ENCODE measurements at places on chromosomes 13 and 19.

GRCh38 chr13:41302743-41303142 is 8.3 kb upstream of the NAA16 start:
- H3K4me1 ChIP-seq = no peaks in the 10 kb centered on the region
- no peak overlapping the region for H3K4me3 ChIP-seq
- no peaks in the 10 kb centered on the region for H3K36me3 ChIP-seq
- DNase-seq = no peak

GRCh38 chr13:110641055-110642015 is 26.0 kb downstream of the NAXD start:
- H3K27me3 ChIP-seq = no peaks in the 10 kb centered on the region
- DNase-seq = no peak
- H3K4me1 ChIP-seq = no peaks in the 10 kb centered on the region
- peaks cover 7% of the 10 kb centered on the region for H3K36me3 ChIP-seq
- no peak overlapping the region for H3K4me3 ChIP-seq
- peak overlapping the region; percentile 66 for H3K27ac ChIP-seq

DNA sequence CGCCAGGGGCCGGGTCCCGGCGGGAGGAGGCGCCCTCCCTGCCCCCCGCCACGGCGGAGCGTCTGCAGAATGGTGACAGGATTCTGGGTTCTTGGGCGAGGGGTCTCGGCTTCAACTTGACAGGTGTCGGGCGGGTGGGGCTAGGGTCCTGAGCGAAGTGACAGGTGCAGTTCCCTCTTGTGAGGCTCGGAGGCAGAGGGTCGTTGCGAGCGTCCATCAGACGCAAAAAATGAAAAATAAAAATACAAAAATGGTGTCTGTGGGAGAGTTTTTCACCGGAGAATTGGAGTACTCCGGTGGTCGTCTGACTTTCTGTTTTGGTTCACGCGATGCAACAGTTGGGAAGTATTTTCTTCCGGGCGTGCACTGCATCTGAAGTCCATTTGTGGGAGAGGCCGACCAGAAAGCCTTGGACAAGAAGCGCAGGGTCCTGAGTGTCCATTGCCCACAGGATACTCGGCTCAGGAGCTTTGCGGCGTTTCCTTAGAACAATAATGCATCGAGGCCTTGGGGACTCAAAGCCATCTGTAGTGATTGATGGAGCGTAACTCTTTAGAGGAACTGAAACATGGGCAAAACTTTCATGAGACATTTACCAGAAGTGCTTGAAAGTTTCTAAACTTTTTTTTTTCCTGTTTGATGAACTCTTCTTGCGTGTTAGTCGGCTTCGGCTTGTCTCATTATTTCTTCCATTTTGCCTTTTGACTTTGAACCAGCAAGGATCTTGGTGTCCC is 759 bp downstream of the RB1 start:
- H3K27ac ChIP-seq = peak overlapping the region; percentile 99
- H3K4me3 ChIP-seq = peak overlapping the region; percentile 84
- peaks cover 8% of the 10 kb centered on the region for H3K4me1 ChIP-seq
- H3K36me3 ChIP-seq = no peaks in the 10 kb centered on the region

- H3K4me1 ChIP-seq = peaks cover 5% of the 10 kb centered on the region
- no peak overlapping the region for H3K27ac ChIP-seq
- no peak for DNase-seq
- no peaks in the 10 kb centered on the region for H3K27me3 ChIP-seq
- peak overlapping the region; percentile 34 for H3K4me3 ChIP-seq
These were observed 5.8 kb upstream of the PROZ start for GRCh38 chr13:113152691-113152983.

- no peak for DNase-seq
- H3K27ac ChIP-seq = no peak overlapping the region
- H3K4me3 ChIP-seq = peak overlapping the region; percentile 84
- no peaks in the 10 kb centered on the region for H3K36me3 ChIP-seq
- H3K27me3 ChIP-seq = no peaks in the 10 kb centered on the region
These were observed 2.1 kb downstream of the SPATA13 start for GRCh38 chr13:24162604-24163003.
